ENCODE measurements at places on chromosomes 2 and 18.

GRCh38 chr2:105969552-105969951 lies 224.5 kb downstream of the UXS1 start:
- DNase-seq, result peak; percentile 27

- no peak for DNase-seq
Measured at GRCh38 chr2:109398366-109399015, 215.3 kb downstream of the SEPTIN10 start.

DNA sequence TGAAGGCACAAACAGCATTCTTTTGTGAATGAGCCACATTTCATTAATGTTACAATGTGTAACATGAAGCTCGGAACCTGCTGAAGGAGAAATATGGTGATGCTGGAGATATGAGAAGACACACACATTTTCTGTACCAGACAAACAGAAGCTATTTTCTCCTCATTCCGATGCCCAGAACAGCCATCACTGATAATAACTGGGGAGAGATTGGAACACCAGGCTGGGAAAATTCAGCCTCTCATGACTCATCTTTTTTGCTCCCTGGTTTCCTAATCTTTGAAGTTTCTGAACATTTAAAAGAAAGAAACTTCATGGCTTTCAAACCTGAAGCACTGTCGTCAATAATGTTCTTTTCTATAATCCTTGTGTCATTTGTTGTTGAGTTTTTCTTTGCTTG lies 110.9 kb downstream of the LYPD6 start:
- no peak for DNase-seq

DNA sequence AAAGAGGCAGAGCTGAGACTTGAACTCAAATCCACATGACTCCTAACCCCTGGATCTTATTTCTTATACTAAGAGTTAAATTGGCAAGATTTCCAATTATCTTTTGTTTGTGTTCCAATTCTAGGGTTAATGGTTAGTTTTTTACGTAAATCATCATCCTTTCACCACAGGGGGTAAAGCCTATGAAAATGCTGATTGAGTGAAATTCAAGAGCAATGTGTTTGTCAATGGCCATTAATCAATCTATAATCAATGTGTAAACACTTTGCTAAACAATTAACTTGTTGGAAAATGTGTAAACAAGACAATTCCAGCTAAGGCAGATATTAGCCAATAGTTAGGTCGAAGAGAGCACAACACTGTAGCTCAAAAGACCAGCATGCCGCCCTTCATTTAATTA lies 376.5 kb upstream of the ACVR2A start:
- no peak for DNase-seq

- no peak for DNase-seq
Measured at GRCh38 chr2:38528008-38528442, 74.7 kb downstream of the HNRNPLL start.

GRCh38 chr18:47779381-47779780 lies 151.1 kb downstream of the SMAD2 start:
- DNase-seq, result no peak

GRCh38 chr2:230582851-230583283 lies 129.8 kb upstream of the CAB39 start:
- DNase-seq, result no peak

DNA sequence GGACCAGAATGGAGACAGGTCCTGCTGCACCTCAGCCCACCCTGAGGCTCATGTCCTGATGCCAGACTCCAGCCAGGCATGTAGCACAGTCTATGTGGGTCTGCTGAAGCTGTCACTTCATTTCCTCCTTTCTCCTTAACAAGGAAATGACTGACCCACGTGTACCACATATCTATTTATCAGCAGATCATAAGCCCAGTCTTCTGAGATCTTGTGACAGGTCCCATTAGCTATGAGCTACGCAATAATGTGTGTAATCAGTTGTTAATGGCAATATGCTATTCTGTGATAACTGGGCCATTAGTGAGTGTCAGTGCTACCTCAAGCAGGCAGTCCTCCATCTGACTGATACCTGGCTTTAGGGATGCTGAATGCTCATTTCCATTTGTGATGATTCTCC lies 615.3 kb downstream of the BCL11A start:
- no peak for DNase-seq

DNA sequence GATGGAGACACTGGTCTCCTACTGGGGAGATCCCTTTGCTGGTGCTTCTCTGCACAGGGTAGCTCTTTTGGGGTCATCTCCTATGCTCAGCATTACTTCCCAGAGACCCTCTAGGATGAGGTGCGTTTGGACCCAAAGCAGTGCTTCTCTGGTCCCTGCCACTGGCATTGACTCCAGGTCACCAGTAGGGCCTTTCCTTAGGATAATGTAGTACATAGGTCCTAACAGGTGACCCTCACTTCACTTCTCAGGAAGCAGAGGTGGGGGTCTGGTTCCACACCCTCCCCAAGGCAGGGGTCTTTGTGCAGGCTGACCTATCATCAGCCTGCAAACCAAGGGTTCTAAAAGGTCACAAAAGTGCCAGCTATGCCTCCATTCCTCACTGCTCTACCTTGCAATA lies 145.8 kb upstream of the HS6ST1 start:
- no peak for DNase-seq

Data from NCI-H2107 (cell line).